ENCODE measurements at places on chromosomes 7 and 10.

- peak; percentile 93 for DNase-seq
These were observed 63.9 kb downstream of the PPP1R9A start for GRCh38 chr7:94971051-94971867.

- no peak for DNase-seq
These were observed 179.9 kb upstream of the CXCL12 start for GRCh38 chr10:44564790-44565189.

GRCh38 chr7:93378131-93378760 lies 146.1 kb downstream of the VPS50 start:
- no peak for DNase-seq

DNA sequence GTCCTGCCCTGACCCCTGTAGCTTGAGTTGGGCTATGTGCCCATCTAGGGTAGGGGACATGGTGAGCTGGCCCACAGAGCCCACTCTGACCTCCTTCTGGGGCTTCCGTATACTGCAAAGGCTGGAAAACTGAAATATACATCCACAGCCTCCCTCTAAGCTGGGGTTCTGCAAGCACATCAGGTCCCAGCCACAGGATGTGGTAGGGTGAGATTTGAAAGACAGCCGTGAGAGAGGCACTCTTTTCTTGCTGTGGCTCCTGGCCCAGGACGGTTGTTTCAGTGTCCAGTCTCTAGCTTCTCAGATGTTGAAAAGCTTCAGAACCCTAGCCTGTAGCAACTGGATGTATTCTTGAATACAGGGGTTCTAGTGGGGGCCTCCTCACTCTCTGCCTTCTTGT lies 60.1 kb upstream of the ADRB1 start:
- no peak for DNase-seq

- DNase-seq: no peak
These were observed 256.0 kb upstream of the TCERG1L start for GRCh38 chr10:131567279-131568162.

- no peak for DNase-seq
These were observed 164.4 kb downstream of the ARL4A start for GRCh38 chr7:12851841-12852240.

DNA sequence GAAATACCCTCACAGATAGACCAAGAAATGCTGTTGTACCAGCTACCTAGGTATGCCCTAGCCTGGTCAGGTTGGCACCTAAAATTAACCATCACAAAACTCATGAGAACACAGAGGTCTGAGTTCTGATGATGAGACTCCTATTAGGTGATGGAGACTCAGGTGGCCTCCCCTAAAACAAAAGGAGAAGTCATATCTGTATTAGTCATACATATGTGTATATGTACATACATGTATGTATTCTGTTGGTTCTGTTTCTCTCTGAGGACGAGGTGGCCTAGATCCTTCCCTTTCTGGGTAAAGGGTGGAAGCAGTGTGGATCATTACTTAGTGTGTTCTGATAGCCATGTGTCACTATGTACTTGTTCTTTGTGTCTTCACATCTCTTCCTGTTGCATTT lies 207.2 kb upstream of the PRSS1 start:
- DNase-seq: no peak

DNA sequence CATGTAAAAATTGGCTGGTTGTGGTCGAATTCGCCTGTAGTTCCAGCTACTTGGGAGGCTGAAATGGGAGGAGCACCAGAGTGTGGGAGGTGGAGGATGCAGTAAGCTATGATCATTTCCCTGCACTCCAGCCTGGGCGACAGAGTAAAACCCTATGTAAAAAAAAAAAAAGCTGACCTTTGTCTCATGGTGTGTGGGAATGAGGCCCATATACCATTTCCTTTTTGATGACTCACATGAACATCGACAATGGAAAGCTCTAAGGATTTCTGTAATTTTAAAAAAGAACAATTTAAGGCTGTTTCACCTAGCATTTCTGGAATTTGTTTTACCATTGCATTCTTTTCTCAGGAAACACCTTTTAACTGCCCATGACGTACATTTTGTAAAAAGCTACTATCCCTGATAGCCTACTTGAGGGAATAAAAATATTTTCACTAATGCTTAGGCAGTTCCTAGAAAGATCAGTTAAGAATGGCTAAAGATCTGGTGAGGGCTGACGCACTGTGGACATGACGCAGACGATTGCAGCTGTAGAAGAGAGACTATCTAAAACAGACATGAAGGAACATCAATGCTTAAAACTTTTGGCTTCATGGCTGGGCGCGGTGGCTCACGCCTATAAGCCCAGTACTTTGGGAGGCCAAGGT lies 400.6 kb upstream of the IGFBP3 start:
- DNase-seq: no peak

DNA sequence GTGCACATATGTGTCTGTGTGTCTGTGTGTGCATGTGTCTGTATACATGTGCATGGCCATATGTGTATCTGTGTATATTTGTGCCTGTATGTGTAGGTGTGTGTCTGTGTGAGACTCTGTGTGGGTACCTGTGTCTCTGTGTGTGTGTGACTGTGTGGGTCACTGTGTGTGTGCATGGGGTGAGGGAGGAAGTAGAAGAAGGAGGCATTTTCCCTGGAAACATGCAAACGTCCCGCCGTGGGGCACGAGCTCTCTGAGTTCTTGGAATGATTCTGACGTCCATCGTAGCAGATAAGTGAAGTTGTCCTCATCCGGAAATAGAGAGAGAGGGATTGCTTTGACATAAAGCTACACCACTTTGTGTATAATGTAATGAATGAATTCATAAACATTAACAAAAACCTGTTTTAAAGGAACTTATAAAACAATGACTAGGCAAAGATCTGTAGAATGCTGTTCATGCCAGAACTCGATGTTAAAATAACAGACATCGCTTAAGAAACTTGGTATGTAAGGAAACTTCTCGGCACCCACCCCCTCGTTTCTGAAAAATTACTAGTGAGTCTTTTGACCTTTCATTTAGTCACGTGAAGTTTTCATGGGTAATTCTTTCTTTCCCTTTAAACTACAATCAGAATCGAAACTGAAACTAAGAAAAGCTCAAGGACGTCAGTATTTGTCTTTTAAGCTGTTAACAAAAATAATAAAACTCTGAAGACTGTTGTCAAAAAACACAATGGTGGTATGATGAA lies 43.6 kb upstream of the KLF6 start:
- DNase-seq: peak; percentile 66

- peak; percentile 52 for DNase-seq
These were observed 3.9 kb downstream of the BBIP1 start for GRCh38 chr10:110915035-110915434.

GRCh38 chr10:101624526-101625102 lies 36.5 kb downstream of the DPCD start:
- DNase-seq: no peak

GRCh38 chr7:24313777-24314176 lies 29.8 kb downstream of the NPY start:
- DNase-seq: no peak

- DNase-seq: no peak
These were observed 25.1 kb downstream of the POLL start for GRCh38 chr10:101563007-101563406.

DNA sequence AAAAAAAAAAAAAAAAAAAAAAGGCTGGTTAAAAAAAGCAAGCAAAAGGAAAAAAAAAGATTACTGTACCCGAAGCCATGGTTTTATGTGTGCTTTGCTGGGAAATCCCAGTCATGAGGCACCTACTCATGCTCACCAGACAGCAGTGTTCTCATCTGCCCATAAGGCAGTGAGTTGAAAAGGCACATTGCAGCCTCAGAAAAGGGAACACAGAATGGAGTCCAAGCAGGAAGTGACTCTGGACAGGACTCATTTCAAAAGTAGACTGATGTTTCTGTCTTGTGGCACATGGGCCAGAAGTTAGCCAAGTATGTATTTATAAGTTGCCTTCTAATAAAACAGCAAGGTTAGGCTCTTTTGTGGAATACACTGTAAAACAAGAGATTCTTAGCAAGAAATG lies 40.2 kb downstream of the PDSS1 start:
- no peak for DNase-seq

GRCh38 chr7:98559958-98560357 lies 57.1 kb upstream of the NPTX2 start:
- DNase-seq: no peak

- DNase-seq: no peak
These were observed 17.3 kb upstream of the NRBF2 start for GRCh38 chr10:63115732-63116383.

GRCh38 chr7:80453699-80454340 lies 58.0 kb downstream of the GNAT3 start:
- DNase-seq: peak; percentile 31

DNA sequence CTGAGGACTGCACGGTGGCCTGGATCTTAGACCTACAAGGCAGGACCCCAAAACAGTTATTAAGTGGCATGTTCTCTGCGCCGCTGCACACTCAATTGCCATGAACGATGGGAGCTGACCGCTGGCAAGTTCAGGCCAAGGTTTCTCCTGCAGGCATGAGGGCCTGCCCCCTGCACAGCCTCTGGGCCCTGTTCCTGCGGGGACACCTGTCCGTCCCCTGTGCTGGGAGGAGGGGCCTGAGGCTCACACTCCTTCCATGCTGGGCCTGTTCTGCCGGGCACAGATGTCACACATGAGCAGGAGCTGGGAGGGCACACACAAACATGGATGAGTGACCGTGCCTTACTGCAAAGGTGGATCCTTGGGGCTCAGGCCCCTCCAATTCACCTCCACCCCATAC lies 90.0 kb downstream of the PTPRN2 start:
- DNase-seq: no peak

GRCh38 chr10:116101616-116102315 lies 171.2 kb downstream of the GFRA1 start:
- DNase-seq: no peak

GRCh38 chr10:107686095-107686494 lies 521.6 kb upstream of the SORCS1 start:
- no peak for DNase-seq

DNA sequence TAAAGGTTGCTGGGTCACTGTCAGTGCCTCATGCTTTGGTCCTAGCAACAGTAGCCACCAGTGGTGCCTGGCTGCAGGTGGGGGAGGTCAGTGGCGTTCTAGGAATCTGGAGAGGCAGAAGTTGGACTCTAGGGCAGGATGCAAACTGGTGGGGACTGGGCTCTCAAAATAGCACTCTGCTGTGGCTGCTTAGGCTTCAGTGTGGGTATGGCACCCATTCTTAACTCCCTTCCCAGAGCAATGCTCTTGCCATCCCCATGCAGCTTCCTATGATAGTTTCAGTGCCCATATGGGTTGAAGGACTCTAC lies 330.8 kb downstream of the PCDH15 start:
- no peak for DNase-seq

- DNase-seq: no peak
These were observed 134.4 kb downstream of the CSTF2T start for GRCh38 chr10:51564896-51565510.

GRCh38 chr7:99789441-99790070 lies 5.6 kb upstream of the CYP3A4 start:
- no peak for DNase-seq

- no peak for DNase-seq
These were observed 6.6 kb downstream of the PGAM2 start for GRCh38 chr7:44058759-44059218.

DNA sequence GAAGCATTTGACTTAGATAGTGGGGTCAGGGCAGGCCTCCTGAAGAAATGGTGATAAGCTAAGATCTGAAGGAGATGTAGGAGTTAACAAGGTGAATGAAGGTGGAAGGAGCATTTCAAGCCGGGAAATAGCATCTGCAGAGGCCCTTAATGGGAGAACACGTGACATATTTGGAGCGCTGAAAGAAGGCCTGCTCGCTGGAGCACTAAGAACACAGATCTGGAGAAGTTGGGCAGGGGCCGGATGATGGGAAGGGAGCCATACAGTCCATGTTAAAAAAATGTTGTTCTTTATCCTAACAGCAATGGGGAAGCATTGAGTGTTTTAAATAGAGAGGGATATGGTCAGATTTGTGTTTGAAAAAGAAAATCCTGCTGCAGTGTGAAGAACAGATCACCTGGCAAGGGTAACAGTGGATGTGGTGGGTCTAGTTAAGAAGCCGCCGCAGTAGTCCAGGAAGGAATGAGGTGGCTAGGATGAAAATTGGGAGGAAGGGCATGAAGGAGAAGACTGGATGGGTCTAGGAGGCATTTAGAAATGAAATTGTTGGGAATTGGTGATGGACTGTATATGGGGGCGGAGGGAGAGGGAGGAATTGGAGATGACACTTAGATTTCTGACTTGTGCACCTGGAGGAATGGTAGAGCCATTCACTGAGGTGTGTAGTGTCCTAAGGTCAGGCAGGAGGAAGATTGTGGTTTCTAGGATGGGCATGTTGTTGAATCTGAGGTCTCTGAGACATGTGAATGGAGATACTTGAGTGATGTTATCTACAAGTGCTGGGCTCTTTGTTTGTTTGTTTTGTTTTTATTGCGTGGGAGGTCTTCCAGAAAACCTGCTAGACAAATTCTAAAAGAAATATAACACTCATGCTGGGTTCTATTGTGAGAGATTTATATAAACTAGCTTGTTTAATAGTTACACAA lies 58.4 kb downstream of the MET start:
- no peak for DNase-seq

DNA sequence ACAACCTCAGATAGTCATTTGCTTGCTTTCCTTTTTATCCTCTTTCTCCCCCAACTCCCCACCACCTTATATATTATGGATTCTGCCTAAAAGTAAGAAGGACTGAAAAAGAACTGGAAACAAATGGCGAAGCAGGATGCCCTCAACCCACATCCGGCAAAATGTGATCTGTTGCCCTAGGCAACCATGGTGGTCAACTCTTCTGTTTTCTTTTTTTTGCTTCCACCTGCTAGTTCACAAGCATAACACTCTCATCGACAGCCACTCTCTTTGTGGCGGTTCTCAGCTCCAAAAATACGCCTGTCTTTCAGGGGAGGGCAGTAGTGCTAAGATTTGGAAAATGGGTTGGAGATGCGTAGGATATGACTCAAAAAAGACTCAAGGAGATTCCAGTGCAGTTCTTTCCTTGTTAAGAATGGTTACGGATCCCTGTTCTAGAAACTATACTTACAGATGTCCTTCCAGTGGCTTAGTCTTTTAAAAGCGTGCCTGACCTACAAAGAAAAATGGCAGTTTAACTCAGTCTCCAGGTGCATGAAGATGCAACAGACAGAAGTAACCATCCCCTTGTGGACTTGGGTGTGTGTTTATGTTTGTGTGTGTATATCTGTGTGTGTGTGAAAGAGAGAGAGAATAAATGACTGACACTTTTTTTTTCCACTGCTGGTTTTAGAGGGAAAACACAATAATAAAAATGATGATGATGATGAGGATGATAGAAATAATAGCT lies 10.7 kb downstream of the APBB1IP start:
- DNase-seq: no peak

DNA sequence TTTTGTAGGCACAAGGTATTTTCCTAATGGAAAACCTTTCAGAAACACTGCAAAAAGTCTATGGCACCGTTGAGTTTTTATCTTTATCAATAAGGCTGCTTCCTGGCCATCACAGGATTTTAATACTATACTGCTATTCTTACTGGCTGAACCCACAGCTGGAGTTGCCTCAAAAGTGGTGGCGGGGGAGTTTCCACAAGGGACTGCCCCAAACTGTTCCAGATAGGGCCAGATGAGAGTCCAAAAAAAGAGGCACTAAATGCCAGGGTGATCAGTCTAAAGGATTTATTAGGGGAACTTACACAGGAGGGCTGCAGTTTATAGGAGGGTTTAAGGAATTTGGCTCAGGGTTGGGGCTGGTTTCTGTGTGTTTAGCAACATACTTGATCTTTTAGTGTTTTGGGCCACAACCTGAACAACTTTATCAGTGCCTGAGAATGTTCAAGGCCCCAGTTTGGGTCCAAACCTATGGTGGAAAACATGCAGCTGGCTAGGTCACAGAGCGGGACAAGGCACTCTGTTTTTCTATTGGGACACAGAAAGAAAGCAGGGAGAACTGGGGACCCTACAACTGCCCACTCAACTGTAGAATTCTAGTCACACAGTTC lies 41.4 kb downstream of the STAM start:
- no peak for DNase-seq
